ENCODE measurements at places on chromosomes 16 and 17.

DNA sequence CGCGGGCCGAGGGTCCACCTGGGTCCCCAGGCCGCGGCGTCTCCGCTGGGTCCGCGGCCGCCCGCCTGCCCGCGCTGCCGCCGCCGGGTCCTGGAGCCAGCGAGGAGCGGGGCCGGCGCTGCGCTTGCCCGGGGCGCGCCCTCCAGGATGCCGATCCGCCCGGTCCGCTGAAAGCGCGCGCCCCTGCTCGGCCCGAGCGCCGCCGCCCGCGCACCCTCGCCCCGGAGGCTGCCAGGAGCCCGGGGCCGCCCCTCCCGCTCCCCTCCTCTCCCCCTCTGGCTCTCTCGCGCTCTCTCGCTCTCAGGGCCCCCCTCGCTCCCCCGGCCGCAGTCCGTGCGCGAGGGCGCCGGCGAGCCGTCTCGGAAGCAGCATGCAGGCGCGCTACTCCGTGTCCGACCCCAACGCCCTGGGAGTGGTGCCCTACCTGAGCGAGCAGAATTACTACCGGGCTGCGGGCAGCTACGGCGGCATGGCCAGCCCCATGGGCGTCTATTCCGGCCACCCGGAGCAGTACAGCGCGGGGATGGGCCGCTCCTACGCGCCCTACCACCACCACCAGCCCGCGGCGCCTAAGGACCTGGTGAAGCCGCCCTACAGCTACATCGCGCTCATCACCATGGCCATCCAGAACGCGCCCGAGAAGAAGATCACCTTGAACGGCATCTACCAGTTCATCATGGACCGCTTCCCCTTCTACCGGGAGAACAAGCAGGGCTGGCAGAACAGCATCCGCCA is 504 bp downstream of the FOXC2 start:
- no peak for DNase-seq

GRCh38 chr17:48505788-48506187 is 25.0 kb downstream of the HOXB1 start:
- DNase-seq: no peak

DNA sequence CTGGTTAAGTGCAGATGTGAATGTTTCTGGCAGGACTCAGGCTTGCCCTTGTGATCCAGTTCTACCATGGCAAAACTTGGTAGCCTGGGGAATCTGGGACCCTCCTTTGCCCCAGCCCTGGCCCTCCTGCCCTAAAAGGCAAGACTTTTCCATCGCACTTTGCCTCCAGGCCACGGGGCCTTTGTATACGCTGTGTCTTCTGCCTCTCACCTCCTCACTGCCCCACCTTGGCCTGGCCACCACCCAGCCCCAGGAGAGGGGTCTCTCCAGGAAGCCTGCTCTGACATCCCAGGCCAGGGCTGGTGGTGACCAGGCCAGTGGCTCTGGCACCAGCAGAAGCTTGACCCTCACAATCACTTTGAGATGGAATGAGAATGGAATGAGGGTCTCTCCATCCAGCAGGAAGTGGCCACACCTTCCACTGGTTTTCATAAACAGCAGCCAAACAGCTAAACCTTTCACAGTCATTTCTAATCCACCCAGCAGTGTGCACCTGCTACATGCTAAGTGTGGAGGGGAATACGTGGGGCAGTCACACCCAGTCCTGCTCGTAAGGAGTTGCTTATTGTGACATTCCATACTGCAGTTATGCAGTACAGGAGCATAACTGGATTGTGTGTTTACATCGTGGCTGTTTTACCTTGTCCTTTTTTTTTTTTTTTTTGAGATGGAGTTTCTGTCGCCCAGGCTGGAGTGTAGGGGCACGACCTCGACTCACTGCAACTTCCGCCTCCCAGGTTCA is 1.6 kb upstream of the MRPL38 start:
- no peak for DNase-seq

- no peak for DNase-seq
These were observed 250.6 kb upstream of the ZFHX3 start for GRCh38 chr16:73298562-73298961.

GRCh38 chr16:14362774-14363371 is 267.2 kb downstream of the PARN start:
- DNase-seq: no peak

DNA sequence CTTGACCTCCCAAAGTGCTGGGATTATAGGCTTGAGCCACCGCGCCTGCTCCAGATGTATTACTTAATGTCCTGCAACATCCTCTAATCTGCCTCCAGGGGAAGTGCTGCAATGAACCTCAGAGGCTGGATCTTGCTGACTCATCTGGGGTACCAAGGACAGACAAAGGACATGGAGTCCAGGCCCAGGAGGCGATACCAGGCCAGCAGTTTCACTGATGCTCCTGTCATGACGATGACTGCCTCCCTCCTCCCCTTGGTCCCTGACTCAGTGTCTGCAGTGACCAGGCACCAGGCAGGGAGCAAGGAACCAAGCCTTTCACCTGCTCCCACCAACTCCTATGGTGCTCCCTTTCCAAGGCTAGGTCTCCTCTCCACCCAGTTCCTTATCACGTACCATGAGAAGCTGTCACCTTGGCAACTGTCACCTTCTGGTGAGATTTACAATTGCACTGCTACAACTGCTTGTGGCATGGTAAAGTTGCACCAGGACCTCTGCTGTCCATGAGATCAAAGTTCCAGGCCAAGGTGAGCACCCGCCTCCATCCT is 21.6 kb upstream of the PHOSPHO1 start:
- no peak for DNase-seq

- peak; percentile 39 for DNase-seq
These were observed 376 bp upstream of the STAC2 start for GRCh38 chr17:39225959-39226683.

- DNase-seq: no peak
These were observed 6.1 kb upstream of the ITGAM start for GRCh38 chr16:31253642-31254045.

GRCh38 chr16:75326333-75326732 is 74.9 kb upstream of the BCAR1 start:
- DNase-seq: no peak

- no peak for DNase-seq
These were observed 45.3 kb downstream of the CCDC182 start for GRCh38 chr17:57699751-57700219.

DNA sequence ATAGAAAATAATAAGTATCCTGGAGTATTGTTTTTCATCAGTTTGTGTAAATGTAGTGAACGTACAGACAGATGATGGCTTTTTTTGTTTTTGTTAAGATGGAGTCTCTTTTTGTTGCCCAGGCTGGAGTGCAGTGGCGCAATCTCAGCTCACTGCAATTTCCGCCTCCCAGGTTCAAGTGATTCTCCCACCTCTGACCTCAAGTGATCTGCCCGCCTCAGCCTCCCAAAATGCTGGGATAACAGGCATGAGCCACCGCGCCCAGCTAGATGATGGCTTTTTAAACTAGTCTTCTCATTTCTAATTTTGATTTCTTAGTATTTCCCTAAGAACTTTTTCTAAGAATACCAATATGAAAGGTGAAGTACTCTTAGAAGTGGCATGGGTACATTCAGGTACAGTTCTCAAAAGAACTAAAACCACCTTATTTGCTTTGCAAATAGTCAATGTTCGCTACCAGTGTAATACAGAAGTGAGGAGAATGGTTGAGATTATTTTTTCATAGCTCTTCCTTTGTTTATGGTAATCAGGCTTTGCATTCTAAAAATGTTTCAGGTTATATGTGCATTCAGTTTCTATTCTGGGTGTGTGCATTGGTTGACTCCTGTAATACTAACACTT is 34.2 kb downstream of the TTC19 start:
- DNase-seq: no peak

- DNase-seq: no peak
These were observed 140.2 kb upstream of the CDC42EP4 start for GRCh38 chr17:73452009-73452408.

- DNase-seq: no peak
These were observed 137.6 kb upstream of the RCVRN start for GRCh38 chr17:10042589-10043244.

DNA sequence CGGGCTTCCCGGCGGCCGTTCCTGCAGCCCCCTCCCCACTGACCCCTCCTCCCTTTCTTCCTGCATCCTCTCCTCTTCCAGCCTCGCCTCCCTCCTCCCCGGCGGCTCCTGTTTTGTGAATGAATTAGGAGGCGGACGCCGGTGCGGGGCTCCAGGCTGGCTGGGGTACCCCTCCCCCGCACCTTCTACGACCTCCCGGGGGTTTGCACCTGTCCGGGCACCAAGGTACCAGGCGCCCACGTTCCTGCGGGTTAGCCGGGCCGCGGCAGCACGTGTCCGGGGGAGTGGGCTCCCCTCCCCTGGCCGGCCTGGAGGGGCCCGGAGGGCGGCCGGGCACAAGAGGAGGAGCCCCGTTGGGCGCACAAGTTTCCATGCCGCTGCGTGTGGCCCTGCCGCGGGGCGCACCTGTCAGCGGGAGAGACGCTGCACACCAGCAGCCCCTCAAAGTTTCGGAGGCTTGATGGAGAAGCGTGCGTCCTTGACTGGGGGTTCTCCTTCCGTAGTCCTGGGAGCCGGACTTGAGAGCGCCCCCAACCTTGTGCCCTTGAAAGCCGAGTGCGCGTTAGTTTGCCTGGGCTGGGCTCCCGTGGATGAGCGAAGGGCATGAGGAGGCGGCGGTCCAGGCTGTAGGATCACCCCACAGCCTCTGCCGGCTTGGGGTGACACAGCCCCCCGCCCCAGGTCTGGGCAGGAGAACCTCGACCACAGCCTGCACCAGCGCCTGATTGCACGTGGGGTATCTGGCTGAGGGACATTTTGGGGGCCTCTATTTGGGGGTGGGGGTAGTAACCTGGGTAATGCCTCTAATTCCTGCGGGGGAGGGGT is 1.2 kb downstream of the HAS3 start:
- DNase-seq: no peak

DNA sequence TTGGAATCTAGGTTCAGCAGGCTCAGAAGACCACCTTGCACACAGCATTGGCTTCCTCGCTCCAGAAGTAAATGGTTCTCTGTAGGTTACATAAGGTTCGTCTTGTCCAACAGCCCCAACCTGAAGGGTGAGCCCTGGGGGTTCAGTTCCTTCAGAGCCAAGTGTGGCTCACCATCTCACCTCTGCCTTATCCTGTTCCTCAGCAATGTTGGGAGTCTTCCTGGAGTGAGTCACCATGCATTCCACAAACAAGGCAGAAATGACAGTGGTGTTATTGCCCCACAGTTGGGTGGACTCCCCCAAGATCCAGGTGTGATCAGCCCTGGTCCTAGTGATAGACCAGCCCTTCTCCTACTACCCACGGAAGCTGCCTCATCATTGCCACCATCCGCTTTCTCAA is 26.8 kb upstream of the SMPD3 start:
- DNase-seq: no peak

- DNase-seq: no peak
These were observed 7.0 kb downstream of the TMIGD1 start for GRCh38 chr17:30326809-30327208.

DNA sequence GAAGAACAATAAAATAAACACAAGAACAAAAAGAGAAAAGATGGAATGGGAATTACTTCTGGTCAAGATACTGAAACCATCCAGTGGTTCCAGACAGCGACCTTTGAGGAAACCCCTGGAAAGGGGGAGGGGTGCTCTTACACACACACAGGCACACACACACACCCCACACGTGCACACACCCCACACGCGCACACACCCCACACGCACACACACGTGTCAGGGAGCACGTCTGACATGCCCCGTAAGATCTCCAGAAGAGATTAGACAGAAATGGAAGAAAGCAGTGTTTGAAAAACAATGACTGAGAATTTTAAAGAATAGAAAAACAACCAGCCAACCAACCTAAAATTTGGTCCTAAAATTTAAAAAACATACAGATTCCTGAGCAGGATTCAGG is 45.3 kb upstream of the FASN start:
- no peak for DNase-seq

DNA sequence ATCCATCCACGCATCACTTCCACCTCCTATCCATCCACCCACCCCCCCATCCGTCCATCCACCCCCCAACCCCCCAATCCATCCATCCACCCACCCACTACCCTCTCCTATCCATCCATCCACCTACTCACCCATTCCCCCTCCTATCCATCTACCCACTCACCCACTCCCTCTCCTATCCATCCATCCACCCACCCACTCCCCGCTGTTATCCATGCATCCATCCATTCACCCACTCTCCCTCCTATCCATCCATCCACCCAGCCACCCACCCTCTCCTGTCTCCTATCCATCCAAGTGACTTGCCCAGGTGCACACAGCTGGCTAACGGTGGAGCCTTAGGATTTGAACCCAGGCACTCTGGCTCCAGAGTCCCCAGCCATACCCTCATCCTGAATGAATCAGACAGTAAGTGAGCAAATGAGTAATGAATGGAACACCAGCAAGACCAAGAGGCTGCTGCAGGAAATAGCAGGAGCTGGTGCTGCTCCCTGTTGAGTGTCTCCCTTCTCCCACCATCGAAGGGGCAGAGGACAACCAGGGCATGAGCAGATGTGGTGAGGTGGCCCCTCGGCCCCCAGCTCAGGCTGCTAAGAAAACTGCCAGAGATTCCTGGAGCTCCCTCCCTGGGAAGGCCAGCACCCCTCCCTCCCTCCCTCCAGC is 62.5 kb downstream of the LITAF start:
- no peak for DNase-seq

DNA sequence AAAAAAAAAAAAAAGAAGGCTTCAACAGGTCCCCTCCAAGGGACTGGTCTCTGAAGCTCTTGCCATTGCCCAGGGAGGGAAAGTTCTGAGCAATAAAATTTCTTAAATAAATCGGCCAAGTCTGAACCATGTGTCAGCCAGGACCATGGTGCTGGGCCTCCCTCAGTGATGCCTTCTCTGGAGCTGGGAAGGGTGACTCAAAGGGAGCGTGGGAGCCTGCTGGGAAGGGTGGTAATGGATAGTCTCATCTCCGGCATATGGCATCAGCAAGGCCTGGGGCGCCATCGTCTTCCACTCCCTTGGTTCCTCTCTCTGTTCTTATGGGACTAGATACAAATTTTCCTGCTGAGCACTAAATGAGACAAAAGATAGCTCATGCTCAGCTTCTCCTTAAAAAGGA is 2.3 kb downstream of the VKORC1 start:
- DNase-seq: no peak

DNA sequence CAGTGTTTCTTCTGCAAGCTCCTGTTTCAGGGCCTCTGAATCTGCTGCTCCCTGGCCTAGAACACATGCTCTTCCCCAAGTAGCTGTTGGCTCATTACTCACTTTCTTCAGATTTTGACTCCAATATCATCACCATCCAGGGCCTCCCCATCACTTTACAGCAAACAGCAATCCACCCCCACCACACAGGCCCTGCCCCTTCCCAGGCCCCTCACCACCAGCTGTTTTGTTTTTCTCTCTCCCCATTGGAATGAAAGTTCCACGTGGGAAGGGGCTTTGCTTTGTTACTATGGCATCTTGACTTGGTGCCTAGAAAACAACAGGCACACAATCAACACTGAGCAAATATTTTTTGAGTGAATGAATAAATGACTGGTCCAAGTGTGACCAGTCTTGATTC is 4.0 kb downstream of the TMEM170A start:
- DNase-seq: no peak

DNA sequence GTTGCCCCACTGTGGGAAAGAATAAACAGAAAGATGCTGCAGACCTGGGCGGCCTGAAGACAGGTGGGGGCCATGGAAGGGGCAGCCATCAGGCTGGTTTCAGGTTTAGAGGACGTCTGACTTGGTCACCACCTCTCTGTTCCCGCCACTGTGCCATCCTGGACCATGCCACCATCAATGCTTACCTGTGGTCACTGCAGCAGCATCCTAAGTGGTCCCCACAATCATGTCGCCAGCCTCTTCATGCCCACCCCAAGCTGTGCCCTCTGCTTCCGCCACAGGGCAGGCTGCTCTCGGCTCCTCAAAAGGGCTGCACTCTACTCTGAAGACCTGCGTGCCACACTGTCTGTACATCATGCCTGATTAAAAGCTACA is 10.4 kb downstream of the SMIM5 start:
- DNase-seq: no peak

Data from DMS 273 treated with DMSO at 0.1 percent for 48 hours (cell line).